Calu3 (cell line): ENCODE measurements at places on chromosomes 5 and 9. TPM values are rescaled to one million over a fixed set of nuclear protein-coding genes. Genes with fewer than 3 reads are reported as not detected.
A peak's percentile ranks its signal among the peaks of the same experiment; 100 is the strongest.

NUTM2G gene
- not detected in 2 replicates for total RNA-seq

CTXN3 gene
- total RNA-seq = not detected in 2 replicates

GRCh38 chr9:137366445-137366810 lies 56.5 kb downstream of the EXD3 start:
- peaks cover 5% of the 10 kb centered on the region for H3K36me3 ChIP-seq
- no peaks in the 10 kb centered on the region for H3K27me3 ChIP-seq
- H3K4me1 ChIP-seq = no peaks in the 10 kb centered on the region
- no peak overlapping the region for H3K27ac ChIP-seq

GRCh38 chr9:38213631-38214299 lies 144.7 kb upstream of the SHB start:
- no peaks in the 10 kb centered on the region for H3K27me3 ChIP-seq
- H3K27ac ChIP-seq = no peak overlapping the region
- H3K4me3 ChIP-seq = no peak overlapping the region
- no peaks in the 10 kb centered on the region for H3K36me3 ChIP-seq

DNA sequence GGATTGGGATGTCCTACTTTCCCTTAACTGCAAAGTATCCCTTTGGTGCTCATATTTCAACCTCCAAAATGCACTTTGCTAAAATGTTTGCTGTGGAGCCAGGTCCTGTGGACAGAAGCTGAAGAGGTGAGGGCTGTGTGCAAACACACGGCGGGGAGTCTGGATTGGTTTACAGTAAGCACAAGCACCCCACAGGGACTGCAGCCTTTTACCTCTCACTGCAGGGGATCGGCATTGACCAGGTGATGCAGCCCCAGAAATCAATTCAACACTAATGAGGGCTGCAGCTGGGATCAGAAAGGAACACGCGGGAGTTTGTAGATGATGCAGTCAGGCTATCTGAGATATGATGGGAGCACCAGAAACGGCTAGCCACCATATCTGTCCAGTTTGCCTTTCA lies 450.9 kb downstream of the CCDC171 start:
- no peak overlapping the region for H3K27ac ChIP-seq
- no peaks in the 10 kb centered on the region for H3K27me3 ChIP-seq
- H3K4me1 ChIP-seq = peaks cover 30% of the 10 kb centered on the region
- no peak for DNase-seq
- no peaks in the 10 kb centered on the region for H3K36me3 ChIP-seq

GRCh38 chr5:77356740-77357139 lies 135.4 kb downstream of the WDR41 start:
- no peaks in the 10 kb centered on the region for H3K36me3 ChIP-seq
- no peaks in the 10 kb centered on the region for H3K27me3 ChIP-seq
- peak; percentile 54 for DNase-seq
- peaks cover 11% of the 10 kb centered on the region for H3K4me1 ChIP-seq
- no peak overlapping the region for H3K4me3 ChIP-seq
- H3K27ac ChIP-seq = no peak overlapping the region
